Upper lobe of left lung (tissue), 6 donors: ENCODE measurements at places on chromosomes 16 and 17.

- no peak for DNase-seq
Observed at GRCh38 chr17:61470530-61471136, 18.4 kb downstream of the TBX4 start.

GRCh38 chr17:61402073-61402541, 2.5 kb downstream of the TBX2 start:
- DNase-seq: no peak

- DNase-seq: no peak
Observed at GRCh38 chr17:27341041-27341471, 47.1 kb downstream of the WSB1 start.

GRCh38 chr16:85594273-85594977, 18.7 kb upstream of the GSE1 start:
- no peak for DNase-seq

- no peak for DNase-seq
Observed at GRCh38 chr17:47184681-47185080, 4.4 kb downstream of the CDC27 start.

GRCh38 chr16:69611103-69611640, 45.4 kb downstream of the NFAT5 start:
- no peak for DNase-seq

GRCh38 chr16:82337355-82337754, 167.3 kb upstream of the MPHOSPH6 start:
- DNase-seq: no peak

- DNase-seq: no peak
Observed at GRCh38 chr16:87603684-87604633, 1.7 kb downstream of the JPH3 start.

DNA sequence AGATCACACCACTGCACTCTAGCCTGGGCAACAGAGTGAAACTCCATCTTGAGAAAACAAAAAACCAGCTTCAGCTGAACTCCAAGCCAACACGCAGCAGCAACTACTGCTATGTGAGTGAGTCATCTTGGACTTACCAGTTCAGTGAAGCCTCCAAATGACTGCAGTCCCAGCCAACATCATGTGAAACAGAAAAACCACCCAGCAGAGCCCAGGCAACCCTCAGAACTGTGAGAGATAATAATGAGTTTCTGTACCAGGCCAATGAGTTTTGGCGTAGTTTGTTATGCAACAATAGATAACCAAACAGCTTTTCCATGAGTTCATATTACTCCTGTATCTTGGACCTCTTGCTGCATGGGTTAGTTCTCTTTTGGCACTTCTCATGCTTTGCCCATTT, 23.3 kb downstream of the PHF12 start:
- DNase-seq: no peak

GRCh38 chr16:17836868-17837602, 366.3 kb upstream of the XYLT1 start:
- DNase-seq: no peak

DNA sequence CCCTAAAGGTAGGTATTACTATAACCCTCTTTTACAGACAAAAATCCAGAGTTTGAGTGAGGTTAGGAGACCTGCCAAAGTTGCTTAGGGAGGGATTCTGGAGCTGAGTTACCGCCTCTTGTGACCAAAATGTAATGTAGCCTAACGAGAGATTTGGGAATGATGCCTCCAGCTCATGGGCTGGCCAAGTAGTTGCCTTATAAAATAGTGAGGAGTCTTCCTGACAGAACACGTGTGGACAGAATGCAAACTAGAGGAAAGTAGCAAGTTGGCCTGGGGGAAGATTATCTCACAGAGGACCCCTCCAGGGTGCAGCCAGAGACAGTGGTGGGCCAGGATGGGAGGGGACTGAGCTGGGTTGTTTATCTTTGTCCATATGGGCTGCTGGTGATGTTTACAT, 543.7 kb upstream of the CDH11 start:
- DNase-seq: no peak

GRCh38 chr17:77856551-77857305, 101.8 kb upstream of the TNRC6C start:
- DNase-seq: no peak

DNA sequence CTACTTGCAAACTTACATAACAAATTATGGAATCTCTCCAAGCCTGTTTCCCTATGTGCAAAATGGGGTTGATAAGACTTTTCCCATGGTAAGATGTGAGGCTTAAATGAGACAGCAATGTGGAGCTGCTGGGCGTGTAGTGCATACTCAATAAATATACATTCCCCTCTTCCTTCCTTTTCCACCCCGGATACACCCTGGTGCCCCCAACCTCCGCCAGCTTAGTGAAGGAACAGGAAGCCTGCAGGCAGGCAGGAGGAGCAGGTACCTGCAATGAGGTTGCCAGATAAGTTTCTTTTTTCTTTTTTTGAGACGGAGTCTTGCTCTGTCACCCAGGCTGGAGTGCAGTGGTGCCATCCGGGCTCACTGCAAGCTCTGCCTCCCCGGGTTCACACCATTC, 14.9 kb downstream of the C17orf50 start:
- DNase-seq: no peak

GRCh38 chr16:11181899-11182279, 74.1 kb downstream of the SOCS1 start:
- DNase-seq: peak; percentile 68

DNA sequence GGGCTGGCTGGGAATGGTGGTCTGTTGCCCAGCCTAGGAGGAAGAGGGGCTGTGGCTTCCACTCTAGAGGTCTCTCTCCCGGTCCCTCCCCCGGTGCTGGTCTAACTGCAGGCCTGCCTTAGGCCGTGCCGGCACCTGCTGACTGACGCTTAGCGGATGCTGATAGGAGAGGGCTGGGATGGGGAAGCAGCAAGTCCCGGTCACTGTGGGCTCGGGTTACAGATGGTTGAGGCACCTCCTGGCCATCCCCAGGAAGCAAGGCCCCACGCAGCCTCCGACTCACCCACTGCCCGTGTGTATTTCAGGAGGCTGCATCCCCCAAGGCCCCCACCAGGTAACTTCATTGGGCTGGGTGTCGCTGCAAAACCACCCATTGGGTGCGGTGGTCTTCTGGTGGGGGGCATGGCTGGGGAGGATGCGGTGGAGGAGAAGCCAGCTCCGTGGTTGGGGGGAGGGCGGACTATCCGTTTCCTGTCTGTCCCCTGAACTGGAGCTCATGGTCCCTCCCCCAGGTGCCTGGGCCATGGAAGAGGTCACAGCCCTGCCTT, 278.9 kb downstream of the SEC14L1 start:
- DNase-seq: no peak

- no peak for DNase-seq
Observed at GRCh38 chr17:17712268-17712924, 31.1 kb downstream of the RAI1 start.

- DNase-seq: no peak
Observed at GRCh38 chr17:2064147-2064489, 9.2 kb downstream of the HIC1 start.

- DNase-seq: peak; percentile 94
Observed at GRCh38 chr17:32877164-32877764, 340 bp upstream of the MYO1D start.

DNA sequence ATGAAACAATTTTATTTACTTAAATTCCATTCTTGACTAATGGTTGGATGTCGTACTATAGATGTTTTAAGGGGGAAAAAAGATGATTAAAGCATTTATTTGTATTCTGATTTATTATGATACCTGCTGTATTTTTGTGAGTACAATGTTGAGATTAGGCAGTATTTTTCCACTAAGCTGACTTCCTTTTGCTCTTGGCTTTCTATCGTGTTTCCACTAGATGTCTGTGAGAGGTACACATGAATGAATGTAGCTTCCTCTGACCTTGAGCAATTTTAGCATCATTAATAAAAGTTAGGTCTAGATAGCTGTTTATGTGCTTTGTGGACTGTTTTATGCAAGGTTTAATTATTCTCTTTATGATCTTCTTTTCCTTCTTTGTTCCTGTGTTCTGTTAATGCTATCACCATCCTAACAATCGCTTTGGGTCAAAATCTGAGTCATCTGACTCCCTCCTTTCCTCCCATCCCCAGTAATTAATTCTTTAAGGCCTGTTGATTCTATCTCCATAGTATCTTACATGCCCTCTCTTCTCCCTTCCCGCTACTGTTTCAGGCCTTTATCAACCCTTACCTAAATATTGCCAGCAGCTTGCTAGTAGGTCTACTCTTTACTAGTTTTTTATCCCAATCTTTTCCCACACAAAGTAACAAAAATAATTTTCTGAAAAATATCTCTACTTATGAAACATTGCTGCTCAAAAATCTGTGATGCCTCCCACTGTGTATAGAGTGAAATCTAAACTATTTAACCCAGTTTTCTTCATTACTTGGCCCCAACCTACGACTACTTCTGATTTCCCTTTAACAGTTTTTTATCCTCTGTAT, 76.0 kb downstream of the VMP1 start:
- no peak for DNase-seq
